Stimulated activated CD4-positive, alpha-beta T cell treated with anti-CD3 and anti-CD28 coated beads, Interleukin-1b, Interleukin-23, amount 100 ng/mL, for 1 hour (primary cell): ENCODE measurements at places on chromosomes 11 and 22.

- no peak for DNase-seq
Measured at GRCh38 chr22:37497062-37497599, 10.9 kb upstream of the MFNG start.

DNA sequence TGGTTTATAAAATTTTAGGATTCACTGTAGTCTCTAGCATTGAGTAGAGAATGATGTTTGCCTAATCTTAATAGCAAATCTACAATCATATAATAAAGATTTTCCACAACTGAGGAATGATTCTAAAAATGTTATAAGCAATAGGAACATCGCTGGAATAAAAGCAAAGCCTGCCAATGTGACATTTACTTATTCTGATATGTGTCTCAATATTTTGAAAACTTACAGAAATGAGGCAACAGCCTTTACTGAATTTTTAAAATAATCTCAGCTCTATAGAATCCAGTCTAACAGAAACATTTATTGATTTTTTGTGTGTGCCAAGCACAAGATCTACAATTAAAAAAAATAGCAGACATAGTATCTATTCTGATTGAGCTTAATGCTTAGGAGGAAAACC lies 303.7 kb upstream of the CCDC179 start:
- no peak for DNase-seq

GRCh38 chr22:31618057-31618456 lies 44.0 kb downstream of the PISD start:
- DNase-seq: no peak

DNA sequence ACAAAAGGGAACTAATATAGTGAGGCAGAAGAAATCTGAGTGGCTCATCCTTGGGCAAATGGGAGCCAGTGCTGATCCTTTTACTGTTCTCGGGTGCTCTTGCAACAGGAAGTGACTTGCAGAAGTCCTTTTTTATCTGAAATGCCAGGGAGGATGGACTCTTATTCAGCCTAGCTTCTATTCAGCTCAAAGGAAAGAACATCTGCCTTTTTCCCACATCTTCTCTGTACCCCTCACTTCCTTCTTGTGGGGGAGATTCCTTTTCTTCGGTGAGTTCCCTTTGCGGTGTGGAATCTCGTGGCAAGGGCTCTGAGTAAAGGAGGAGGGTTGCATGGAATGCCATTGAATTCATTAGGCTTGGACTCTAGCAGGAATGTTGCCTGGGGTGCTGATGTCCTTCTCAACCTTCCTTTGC lies 76.2 kb downstream of the ZBTB16 start:
- no peak for DNase-seq
